Activated T-helper 1 cell treated with Interleukin-2 at 50 U/mL for 16 hours (primary cell): ENCODE measurements at places on chromosomes 7 and 10.

- DNase-seq = peak; percentile 55
Observed at GRCh38 chr7:100585511-100586265, at the start of gene LRCH4. LRCH4 (minus strand) TSS chr7:100586129; CDS start chr7:100586100, 29 bp downstream.

DNA sequence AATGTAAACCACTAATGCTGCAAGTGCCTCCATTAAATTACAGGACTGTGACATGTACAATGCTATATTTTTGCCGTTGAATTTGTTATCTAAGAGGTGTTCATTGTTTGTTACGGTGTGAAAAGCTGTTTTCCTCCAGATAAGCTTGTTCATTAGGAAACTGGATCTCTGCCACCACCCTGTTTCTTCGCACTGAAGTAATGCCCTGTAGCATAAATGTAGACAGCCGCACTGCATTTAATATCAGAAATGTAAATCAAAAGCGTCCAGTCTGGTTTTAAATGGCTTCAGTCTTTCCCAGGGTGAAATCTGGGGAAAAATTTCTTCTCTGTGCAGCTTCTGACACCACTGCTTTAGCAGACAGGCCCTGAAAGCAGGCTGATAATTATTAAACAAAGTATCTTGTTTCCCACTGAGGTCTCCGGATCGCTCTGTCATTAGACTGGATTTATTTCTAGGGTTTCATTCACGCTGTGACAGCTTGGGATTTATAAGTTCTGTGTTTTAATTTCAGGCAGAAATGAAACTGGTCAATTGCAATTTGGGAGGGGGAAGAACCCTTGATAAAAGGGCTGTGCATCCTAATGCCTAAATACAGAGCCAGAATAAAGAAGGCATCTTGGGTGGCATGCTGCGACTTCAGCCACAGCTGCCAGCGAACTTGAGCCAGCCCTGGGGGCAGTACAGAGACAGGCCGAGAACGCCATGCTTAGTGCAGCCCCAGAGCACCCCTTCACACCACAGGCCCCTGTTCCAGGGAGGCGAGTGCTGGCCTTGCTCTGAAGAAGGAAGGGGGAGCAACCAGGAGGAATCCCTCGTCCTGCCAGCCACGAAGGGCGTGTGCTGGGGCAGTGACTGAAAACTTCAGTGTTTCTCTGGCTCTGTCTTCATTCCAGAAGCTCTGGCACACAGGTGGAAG lies 547.7 kb upstream of the GALNT17 start:
- DNase-seq = no peak

- DNase-seq = no peak
Observed at GRCh38 chr7:120783273-120783672, 74.7 kb downstream of the TSPAN12 start.

DNA sequence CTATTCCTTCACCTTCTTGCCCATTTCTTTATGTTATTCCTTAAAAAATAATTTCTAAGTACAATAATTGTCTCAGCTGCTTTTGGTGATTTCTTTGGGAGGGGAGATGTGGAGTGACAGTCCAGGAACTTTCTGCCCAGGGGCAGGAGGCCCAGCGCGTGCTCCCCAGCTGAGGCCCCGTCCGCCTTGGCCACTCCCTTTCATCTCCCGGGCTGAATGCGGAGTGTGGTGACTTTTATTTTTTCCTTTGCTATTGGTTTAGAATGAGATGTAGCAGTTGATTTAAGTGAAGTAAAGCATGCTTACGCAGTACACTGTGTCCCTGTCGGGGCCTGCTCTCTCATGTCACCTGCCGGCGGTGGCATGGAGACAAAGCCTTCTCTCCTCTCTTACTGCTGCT lies 141.6 kb downstream of the MGMT start:
- DNase-seq = no peak

- DNase-seq = no peak
Observed at GRCh38 chr7:74038194-74038961, 10.4 kb downstream of the ELN start.

DNA sequence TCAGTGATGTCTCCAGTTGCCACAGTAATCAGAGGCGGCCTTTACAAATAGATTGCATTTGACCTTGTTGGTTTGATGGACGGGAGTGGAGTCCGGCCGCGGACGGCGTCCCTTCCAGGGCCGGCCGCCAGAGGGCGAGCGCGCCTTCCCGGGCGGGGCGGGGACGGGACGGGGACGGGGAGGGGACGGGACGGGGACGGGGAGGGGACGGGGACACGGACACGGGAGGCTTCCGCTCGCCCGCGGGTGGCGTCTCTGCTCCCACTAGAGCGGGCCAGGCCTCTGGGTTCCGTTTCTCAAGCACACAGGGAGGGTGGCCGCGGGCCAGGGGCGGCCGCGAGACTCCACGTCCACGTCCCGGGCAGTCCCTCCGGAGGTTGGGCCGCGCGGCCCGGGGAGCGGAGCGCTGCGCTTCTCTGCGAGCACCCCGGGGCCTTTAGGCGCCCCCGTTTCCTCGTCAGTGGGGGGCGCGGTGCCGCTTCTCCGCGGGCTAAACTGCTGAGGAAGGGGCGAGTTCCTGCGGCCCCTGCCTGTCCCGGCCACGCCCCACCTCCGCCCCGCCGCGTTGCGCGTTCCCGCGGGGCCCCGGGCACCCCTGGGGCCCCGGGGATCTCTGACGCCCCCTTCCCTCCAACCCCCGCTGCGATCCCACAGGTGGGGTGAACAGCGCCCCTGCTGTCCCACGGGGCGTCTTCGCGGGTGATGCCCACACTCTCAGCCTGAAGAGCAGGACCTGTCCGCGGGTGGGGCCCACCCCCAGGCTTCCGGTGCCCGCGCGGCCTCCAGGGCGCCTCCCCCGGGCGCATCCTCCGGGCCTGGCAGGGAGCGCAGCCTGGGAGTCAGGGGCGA lies 84.2 kb upstream of the MKI67 start:
- DNase-seq = peak; percentile 68

- DNase-seq = no peak
Observed at GRCh38 chr10:51911723-51912122, 212.3 kb upstream of the CSTF2T start.

DNA sequence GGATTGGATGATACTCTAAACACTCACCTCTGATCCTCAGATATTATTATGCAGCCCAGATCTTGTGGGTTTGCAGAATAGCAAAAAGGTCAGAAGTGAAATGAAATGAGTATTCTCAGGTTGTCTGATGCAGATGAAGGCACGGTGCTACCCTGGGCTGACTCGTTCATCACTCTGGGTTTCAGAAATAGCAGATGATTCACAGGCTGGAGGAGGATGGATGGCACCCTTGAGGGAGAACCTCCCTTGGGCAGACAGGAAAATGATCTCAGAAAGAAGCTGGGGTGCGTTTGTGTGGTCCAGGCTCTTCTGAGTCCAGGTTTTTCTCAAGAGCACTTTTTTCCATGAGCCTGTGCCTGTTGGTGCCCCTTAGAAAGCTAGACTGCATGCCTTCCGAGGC lies 515.8 kb upstream of the MKI67 start:
- no peak for DNase-seq

- no peak for DNase-seq
Observed at GRCh38 chr7:49778731-49779270, 5.4 kb downstream of the VWC2 start.

DNA sequence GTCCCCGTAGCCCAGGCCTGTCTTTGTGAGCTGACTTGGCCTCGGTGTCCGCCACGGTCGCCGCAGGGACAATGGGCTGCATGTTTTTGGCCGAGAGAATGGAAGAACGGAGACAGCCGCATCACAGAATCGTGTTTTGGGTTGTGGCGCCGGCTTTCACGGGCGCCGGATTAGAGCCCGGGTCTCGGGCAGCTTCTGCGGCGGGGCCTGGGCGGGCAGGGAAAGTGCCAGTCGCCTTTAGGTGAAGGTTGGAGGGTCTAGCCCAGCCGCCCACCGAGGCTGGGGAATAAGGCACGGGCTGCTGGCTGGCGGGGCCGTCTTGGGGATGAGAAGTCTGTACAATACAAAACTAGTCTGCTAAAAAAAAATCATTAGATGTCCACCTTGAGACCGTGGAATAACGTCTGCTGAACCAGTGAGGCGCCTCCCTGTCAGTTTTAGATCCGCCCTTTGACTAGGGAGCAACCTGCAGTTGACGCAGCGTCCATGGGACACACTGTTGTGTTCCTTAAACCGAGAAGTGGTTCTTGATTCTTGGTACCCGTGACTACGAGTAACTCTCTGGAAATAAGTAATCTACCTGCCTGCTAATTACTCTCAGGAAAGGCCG lies 577 bp downstream of the DNAJB9 start:
- DNase-seq = peak; percentile 17

DNA sequence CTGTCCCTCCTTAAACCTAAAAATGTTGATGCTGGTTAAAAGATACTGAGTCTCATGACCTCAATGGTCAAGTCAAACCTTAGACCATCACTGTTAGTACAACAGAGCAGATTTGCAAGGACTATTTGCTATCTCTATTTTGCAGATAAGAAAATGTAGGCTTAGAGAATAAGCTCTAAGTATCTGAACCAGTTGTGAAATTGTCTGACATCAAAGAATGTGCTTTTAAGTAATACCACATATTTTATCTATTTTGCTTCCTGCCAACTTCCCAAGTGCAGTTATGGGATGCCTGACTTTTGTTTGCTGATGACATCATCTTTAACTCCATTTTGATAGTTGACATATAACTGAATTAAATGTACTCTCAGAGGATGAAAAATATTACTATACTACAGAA lies 83.6 kb upstream of the TMEM106B start:
- DNase-seq = no peak

DNA sequence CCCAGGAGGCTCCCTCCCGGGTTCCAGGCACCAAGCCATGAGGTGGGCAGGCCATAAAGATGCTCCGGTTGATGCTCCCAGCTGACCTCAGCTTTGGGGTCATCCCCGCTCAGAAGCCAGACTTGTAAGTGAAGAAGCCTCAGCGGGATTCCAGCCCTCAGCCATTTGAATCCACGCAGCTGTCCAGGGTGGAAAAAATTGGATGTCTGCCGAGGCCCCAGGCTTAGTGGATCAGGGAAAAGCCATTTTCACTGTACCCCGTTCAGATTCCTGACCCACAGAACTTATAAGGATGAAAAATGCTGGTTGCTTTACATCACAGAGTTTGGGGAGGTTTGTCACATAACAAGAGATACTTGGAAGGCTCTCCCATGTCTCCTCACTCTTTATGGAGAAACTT lies 49.2 kb upstream of the CPN1 start:
- no peak for DNase-seq

GRCh38 chr10:1605999-1606940 lies 131.1 kb downstream of the ADARB2 start:
- DNase-seq = no peak

GRCh38 chr7:38220452-38220851 lies 42.4 kb downstream of the STARD3NL start:
- no peak for DNase-seq

DNA sequence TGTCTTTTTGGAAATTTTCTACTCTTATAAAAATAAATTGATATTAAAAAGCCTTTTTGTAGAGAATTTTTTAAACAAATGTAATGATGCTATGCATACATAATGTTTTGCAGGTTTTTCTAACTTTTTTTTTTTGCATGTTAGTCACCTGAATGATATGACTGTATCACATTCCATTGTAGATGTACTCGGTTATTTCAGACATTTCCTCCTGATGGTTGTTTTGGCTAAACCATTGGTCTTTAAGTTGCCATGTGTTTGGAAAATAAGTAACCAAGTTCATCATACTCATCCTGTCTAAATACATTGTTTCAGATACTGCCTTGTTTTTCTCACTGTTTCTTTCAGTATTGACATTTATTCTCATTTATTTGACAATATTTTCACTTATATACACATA lies 25.8 kb downstream of the NHLRC2 start:
- no peak for DNase-seq
